ENCODE measurements at places on chromosomes 6 and 20.

GRCh38 chr6:158255989-158256601 lies 56.2 kb upstream of the TULP4 start:
- no peak for DNase-seq

DNA sequence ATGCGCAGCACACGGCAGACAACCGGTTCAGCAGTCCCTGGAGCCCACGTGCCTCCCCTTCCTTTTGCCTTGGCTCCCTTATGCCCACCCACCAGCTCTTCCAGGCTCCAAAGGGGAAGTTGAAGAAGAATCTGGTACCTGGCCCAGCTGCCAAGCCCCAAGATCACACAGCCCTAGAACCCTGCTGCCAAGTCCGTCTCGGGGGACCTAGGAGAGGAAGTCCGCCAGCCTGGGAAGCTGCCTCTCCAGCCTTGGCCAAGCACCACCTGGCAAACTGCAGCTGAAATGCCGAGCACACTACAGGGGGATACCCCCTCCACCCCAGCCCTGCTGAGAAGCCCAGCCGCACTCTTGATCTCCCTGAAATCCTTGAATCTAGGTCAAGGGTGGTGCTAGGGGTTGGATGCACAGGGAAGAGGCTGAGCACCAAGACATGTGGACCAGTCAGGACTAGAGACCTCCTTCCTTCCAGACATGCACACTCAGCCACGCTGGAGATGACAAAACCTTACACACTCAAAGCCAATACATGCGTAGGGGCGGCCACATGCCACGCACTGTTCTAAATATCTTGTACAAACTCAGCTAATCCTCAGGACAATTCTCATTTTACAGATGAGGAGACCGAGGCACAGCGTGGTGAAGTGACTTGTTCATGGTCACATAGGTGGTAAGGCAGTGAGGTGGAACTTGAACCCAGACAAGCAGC lies 124.1 kb downstream of the PREX1 start:
- no peak for DNase-seq

DNA sequence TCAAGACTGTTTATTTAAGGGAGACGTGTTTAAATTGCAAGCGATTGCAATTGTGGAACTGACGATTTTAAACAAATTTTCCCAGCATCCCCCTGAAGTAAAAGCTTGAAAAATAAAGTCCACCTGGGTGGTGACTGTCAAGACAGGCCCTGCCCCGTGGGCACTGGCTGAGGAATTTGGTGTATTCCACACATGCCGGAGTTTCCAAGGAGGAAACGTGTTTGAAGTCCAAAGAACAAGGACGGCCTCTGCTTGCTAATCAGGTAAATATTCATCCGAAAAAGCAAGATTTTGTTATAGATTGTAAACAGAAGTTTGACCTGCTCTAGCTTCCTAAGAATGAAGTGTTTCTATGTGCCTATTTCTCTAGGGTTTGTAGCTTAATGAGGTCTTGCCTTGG lies 505.1 kb downstream of the QKI start:
- DNase-seq = no peak

DNA sequence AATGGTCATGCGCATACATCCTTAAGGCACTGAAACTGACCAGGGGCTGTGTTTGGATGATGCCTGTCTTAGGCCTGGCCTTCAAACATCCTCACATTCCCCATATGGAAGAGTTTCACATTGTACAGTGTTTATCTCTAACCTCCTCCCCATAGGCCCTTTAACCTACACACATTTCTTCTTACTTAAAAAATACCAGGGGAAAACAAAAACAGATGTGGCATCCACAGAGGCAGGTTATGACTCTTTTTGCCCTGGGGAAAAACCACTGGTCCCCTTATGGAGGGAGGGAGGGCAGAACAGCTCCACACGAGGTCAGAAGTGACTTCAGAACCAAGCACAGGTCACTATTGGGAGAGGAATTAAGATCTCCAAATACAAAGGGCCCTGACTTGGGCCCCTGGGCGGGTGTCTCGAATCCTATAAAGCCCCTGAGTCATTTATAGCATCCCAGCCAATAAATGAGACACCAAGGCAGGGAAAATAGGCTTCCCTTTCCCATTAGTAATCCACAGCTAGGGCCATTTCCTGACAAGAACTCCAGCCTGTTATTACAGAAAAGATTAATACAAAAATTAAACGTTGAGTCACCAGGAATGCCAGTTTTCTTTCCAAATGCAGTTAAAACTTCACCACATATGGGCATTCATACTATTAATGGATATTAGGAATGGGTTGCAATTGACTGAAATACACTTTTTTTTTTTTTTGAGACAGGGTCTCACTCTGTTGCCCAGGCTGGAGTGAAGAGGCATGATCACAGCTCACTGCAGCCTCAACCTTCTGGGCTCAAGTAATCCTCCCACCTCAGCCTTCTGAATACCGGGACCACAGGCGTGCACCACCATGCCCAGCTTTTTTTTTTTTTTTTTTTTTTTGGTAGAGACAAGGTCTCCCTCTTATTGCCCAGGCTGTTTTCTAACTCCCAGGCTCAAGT lies 107.2 kb downstream of the ATP9A start:
- no peak for DNase-seq

DNA sequence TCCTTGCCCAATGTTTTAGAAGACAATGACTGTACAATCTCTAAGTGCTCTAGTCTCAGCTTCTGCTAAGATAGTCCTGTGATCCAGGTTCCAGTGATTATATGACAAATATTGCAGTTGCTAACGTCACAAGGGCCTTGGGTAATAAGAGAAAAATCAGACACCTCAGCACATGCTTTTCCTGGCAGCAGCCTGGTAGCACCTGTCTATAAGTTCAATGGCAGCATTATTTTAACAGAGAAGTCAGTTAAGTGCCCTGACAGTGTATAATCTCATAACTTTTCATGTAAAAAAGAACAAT lies 121.3 kb upstream of the BCLAF1 start:
- DNase-seq = no peak

DNA sequence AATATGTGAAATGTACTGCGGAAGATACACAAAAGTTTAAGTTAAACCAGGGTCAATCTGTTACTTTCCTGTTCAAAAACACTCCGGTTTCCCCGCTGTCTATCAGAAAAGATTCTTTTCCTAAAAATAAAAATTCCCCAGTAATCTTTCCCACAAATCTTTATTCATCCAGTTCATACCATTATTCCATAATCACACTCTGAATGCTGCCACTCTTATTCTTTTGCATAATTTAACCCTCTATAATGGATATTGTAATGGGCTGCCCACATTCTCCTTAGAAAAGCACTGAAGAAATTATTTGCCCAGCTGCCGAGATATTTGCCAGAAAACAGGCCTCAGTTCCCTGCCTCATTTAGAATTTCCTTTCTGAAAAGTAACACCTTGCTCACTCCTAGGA lies 68.6 kb downstream of the EPHA7 start:
- no peak for DNase-seq

DNA sequence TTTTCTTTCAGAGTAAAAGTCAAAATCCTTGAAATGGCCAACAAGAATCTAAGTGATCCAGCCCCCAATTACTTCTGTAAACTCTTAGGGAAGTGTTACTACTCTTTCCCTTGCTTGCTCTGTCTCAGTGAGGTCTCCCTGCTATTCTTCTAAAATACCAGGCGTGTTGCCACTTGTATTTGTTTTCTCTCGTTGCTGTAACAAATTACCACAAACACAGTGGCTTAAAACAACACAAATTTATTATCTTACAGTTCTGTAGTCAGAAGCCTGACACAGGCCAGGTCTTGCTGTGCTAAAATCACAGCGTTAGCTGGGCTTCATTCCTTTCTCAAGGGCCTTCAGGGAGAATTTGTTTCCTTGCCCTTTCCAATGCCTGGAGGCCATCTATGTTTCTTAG lies 59.9 kb downstream of the HECA start:
- no peak for DNase-seq

GRCh38 chr6:157513619-157514485 lies 132.9 kb downstream of the ZDHHC14 start:
- DNase-seq = no peak

GRCh38 chr6:38739532-38739931 lies 24.4 kb downstream of the DNAH8 start:
- no peak for DNase-seq

DNA sequence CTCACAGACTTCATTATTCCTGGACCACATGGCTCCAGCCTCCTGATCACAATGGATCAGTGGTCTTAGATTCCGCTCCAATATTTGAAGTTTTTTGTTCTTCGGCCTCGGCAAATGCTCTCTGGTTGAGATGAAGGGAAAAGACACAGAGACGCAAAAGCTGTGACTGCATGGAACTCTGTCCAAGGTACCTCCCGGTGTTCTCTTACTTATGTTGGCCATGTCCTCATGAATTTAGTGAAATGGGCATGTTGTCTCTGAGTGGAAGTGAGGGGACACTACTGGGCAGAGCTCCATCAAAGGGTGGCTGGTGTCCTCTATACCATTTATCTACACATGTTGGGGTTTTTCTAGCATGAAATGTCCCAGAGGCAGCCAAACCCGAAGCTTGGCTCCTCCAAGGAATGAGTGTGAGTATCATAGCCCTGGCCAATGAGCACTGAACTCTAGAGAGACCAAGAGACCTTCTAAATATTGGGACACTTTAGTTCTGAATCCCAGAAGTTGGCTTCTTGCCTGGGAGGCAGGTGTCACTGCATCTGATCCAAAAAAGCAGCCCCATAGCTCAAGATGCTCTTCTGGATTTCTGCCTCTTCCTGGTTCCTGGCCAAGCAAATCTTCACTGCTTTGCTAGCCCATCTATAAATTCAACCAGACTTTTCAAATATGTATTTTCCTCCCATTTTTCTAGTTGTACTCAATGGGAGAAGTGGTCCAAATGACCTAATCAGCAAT lies 34.1 kb downstream of the HLA-G start:
- DNase-seq = no peak

GRCh38 chr6:53154071-53154470 lies 5.4 kb upstream of the GCM1 start:
- DNase-seq = no peak

DNA sequence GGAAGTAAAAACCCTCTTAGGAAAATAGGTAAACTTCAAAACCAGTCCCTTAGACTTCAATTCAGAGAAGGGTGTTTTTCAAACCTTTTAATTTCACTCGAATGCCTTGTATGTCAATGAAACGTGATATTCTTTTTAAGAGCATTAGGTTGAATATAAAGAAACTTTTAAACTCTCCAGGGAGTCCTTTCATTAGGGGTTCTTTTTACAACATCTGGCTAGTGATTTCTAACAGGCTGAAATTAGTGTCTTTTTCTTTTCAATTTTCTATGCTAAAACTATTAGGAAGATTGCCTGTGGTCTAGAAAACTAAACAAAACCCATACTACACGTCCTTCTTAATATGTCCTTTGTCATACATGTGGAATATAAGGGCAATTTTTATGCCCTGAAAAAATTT lies 569.7 kb upstream of the CITED2 start:
- DNase-seq = no peak

- DNase-seq = no peak
Measured at GRCh38 chr6:15246666-15247499, 1.0 kb downstream of the JARID2 start.

GRCh38 chr6:83853178-83854000 lies at the start of gene RIPPLY2:
TSS of gene RIPPLY2 (plus strand) at chr6:83853360. CDS start at chr6:83853417, 57 bp downstream.
- peak; percentile 64 for DNase-seq

GRCh38 chr6:137769797-137770362 lies 97.2 kb upstream of the TNFAIP3 start:
- no peak for DNase-seq

DNA sequence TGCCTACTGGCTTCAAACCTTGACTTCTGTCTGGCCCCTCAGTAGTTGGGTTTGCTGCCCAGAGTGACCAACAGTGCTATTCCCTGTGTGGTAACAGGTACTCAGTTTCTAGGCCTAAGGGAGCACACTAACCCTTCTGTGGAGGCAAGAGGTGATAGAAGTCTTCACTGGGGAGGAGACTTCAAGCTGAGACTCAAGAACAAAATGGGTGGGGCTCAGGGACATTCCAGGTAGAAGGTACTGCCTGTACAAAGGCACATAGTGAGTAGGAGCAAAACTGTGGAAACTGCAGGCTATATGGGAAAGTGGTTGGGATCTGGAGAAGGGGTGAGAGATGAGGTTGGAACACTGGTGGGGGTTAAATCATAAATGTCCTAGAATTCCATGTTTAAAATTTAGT lies 2.3 kb upstream of the SCAND1 start:
- DNase-seq = no peak

GRCh38 chr6:154441995-154442310 lies 68.5 kb downstream of the CNKSR3 start:
- DNase-seq = no peak

- DNase-seq = no peak
Measured at GRCh38 chr6:57469072-57469471, 151.6 kb downstream of the PRIM2 start.

DNA sequence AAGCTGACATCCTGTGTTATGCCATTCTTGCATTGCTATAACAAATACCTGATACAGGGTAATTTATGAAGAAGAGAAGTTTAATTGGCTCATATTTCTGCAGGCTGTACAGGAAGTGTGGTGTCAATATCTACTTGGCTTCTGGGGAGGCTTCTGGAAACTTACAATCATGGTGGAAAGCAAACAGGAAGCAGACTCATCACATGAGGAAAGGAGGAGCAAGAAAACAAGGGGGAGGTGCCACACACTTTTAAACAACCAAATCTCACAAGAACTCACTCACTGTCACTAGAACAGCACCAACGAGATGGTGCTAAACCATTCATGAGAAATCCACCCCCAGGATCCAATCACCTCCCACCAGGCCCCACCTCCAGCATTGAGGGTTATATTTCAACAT lies 143.1 kb upstream of the GGTLC1 start:
- no peak for DNase-seq

DNA sequence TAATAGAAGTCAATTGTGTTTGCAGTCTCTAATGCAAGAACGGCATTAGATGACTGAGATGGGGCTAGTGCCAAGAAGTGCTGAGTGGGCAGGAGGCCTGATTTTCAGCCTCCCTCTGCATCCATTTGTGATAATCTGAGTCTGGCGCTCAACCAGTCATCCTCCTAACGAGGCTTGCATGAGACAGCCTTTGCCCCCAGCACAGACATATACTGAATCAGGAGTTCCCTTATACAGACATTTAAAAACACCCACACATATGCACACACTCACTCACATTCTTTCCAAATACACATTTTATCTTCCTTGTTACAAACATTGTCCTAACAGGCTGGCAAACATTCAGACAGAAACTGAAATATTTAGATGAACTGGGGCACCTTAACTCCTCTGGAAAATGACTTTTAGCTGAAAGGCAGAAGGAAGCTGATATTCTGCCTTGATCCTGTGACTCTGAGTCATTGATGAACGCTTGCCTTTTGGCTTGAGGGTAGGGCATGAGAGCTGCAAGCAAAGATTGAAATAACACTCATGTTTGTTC lies 562.3 kb downstream of the DHX35 start:
- DNase-seq = no peak

GRCh38 chr6:73942592-73943186 lies 246.7 kb downstream of the CD109 start:
- no peak for DNase-seq
